ENCODE measurements at places on chromosomes 1 and 21. TPM values are rescaled to one million over a fixed set of nuclear protein-coding genes. Genes with fewer than 3 reads are reported as not detected.

- H3K4me3 ChIP-seq = no peak overlapping the region
- H3K27ac ChIP-seq = no peak overlapping the region
- H3K36me3 ChIP-seq = no peaks in the 10 kb centered on the region
- H3K4me1 ChIP-seq = peaks cover 5% of the 10 kb centered on the region
- peaks cover 43% of the 10 kb centered on the region for H3K27me3 ChIP-seq
These were observed 16.4 kb upstream of the TSPEAR start for GRCh38 chr21:44727757-44728156.

The PSRC1 gene
- not detected for total RNA-seq

GRCh38 chr1:207844371-207844770, 66.6 kb downstream of the CD34 start:
- H3K36me3 ChIP-seq = peaks cover 32% of the 10 kb centered on the region
- no peaks in the 10 kb centered on the region for H3K27me3 ChIP-seq
- H3K4me3 ChIP-seq = no peak overlapping the region
- H3K4me1 ChIP-seq = peaks cover 39% of the 10 kb centered on the region
- DNase-seq = no peak

The SIPA1L2 gene
- total RNA-seq = 0.13 TPM

The KRTAP13-2 gene
- not detected for total RNA-seq

GRCh38 chr1:29416267-29417146, 180.2 kb downstream of the PTPRU start:
- no peak overlapping the region for H3K27ac ChIP-seq
- H3K27me3 ChIP-seq = peaks cover 6% of the 10 kb centered on the region
- no peak for DNase-seq
- H3K4me3 ChIP-seq = no peak overlapping the region
- no peaks in the 10 kb centered on the region for H3K36me3 ChIP-seq

The SERTAD4 gene
- not detected for total RNA-seq

DNA sequence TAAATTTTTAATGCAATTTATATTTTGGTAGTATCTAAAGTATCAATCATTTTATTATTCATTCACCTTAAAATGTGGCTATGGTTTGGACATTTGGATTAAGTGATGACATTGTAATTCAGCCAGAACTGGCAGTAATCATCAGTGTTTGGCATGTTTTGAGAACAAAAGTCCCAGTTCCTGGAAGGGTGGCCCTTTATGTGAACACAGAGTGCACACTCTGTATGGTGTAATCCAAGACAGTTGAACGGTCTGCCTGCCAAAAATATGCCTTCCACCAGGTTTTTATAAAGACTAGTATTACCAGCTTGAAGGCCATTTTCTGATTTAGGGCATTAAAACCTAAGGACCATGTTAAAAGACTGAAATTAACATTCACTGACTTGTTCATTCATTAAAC, 448.7 kb downstream of the LTN1 start:
- no peaks in the 10 kb centered on the region for H3K27me3 ChIP-seq
- no peak overlapping the region for H3K27ac ChIP-seq
- H3K36me3 ChIP-seq = no peaks in the 10 kb centered on the region
- DNase-seq = no peak

The TDRD5 gene
- total RNA-seq = not detected

DNA sequence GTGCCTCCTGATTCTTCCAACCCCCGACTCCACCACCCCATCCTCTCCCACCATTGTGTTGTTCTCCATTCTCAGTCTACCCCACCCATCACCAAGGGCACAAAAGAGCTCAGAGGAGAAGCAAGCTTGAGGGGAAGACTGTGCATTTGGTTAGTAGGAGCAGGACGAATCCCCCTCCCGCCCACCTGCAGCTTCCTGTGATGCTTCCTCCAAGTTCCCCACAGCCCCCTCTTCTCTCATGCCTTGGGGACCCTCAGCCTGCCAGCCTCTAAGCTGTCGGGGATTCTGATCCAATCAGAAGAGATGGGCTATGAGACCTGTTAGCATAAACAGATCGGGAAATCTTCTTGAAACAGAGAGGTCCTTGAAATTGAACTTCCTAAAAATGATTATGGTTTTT, 22.2 kb upstream of the CAPZB start:
- H3K27me3 ChIP-seq = no peaks in the 10 kb centered on the region
- no peak for DNase-seq
- H3K27ac ChIP-seq = no peak overlapping the region
- H3K36me3 ChIP-seq = no peaks in the 10 kb centered on the region
- H3K4me1 ChIP-seq = peaks cover 63% of the 10 kb centered on the region

The PRRX1 gene
- not detected for total RNA-seq

DNA sequence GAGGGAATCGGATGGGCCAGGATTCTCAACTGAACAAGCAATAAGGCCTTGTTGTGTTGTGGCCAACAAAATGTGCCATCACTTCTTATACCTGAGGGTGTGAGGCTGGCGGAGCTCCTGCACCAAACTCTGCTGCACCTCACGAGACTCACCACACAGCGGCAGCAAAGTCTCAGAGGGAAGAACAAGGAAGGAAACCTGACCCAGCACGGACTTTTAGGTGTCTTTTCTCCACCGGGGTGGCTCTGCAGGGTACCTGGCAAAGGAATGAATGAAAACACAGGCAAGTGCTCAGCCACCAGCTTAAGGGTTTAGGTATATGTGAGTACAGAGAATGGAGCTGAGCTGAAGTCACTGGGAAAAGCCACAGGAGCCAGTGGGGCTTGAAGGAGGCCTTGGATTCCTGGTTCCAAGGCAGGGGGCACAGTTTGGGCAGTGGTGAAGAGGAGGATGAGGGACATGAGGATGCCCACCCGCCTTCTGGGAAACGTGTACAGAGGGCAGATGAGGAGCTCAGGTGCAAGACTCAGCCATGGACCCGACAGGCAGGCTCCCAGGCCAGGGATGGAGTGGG, 31.1 kb upstream of the HSD3B1 start:
- peaks cover 4% of the 10 kb centered on the region for H3K27me3 ChIP-seq
- H3K4me3 ChIP-seq = no peak overlapping the region
- H3K27ac ChIP-seq = no peak overlapping the region

- peaks cover 7% of the 10 kb centered on the region for H3K36me3 ChIP-seq
- no peak for DNase-seq
- H3K4me3 ChIP-seq = peak overlapping the region; percentile 94
- no peaks in the 10 kb centered on the region for H3K27me3 ChIP-seq
These were observed 648 bp upstream of the TRAPPC3 start for GRCh38 chr1:36149973-36150295.

The OPTC gene
- total RNA-seq = not detected

Data from activated B cell treated with CpG ODN at 0.5 μM for 24 hours (primary cell).